ENCODE measurements at places on chromosomes 12 and 14. TPM values are rescaled to one million over a fixed set of nuclear protein-coding genes. Genes with fewer than 3 reads are reported as not detected.

Gene SSPN
- total RNA-seq = 56.3 TPM

- DNase-seq = no peak
- no peaks in the 10 kb centered on the region for H3K4me1 ChIP-seq
- H3K4me3 ChIP-seq = no peak overlapping the region
- H3K27ac ChIP-seq = no peak overlapping the region
- no peaks in the 10 kb centered on the region for H3K36me3 ChIP-seq
- no peaks in the 10 kb centered on the region for H3K27me3 ChIP-seq
These were observed 399.4 kb downstream of the C12orf75 start for GRCh38 chr12:105729926-105730325.

DNA sequence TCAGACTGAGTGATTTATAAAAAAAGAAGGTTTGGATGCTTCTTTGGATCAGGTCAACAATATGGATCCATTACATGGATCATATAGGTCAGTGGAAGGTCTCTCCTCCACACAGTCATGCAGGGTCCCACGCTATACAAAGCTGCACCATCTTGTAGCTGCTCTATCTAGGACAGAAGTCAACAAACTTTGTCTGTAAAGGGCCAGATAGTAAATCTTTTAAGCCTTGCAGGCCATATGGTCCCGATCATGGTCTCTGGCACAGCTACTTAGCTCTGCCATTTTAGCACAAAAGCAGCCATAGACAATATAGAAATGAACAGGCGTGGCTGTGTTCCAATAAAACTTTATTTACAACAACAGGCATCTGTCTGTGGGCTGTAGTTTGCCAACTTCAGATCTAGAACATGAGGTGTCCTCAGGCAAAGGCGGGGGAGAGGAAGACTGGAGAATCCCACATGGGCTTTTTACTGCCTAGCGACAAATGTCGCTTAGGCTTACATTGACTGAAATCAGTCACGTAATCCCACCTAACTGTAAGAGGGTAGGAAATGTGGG lies 36.7 kb downstream of the TMEM233 start:
- no peaks in the 10 kb centered on the region for H3K27me3 ChIP-seq
- no peaks in the 10 kb centered on the region for H3K36me3 ChIP-seq
- H3K27ac ChIP-seq = no peak overlapping the region
- no peak for DNase-seq
- H3K4me3 ChIP-seq = no peak overlapping the region

DNA sequence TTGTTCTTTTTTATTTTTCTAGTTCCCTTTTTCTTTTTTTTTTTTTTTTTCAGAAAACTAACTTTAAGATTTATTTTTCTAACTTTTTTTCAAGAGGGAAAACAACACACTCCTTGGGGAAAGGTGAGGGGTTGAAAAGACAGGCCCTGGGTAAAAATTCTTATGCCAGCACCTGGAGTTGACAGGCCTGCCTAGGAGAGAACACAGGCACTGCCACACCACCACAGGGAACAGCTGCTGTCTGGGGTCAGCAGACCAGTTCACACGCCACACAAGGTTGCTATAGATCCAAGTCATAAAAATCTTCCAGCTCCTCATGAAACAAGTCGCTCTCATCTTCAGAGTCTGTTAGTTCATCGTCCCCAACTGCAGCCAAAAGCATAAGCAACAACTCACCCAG lies 246.4 kb downstream of the C12orf50 start:
- no peaks in the 10 kb centered on the region for H3K27me3 ChIP-seq
- DNase-seq = no peak
- H3K4me1 ChIP-seq = no peaks in the 10 kb centered on the region

Gene CCER1
- not detected for total RNA-seq

DNA sequence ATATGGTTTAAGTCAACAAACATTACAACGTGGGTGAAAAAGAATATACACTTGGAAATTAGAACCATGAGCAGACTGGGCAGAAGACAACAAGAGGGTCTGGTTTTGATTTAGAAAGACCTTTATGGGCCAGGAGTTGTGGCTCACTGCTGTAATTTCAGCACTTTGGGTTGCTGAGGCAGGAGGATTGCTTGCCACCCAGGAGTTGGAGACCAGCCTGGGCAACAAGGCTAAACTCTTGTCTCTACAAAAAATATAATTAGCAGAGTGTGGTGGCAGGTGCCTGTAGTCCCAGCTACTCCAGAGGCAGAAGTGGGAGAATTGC lies 2.7 kb upstream of the NFKBIA start:
- H3K4me1 ChIP-seq = peaks cover 14% of the 10 kb centered on the region
- no peaks in the 10 kb centered on the region for H3K27me3 ChIP-seq
- no peak overlapping the region for H3K4me3 ChIP-seq
- H3K36me3 ChIP-seq = peaks cover 14% of the 10 kb centered on the region
- DNase-seq = no peak

DNA sequence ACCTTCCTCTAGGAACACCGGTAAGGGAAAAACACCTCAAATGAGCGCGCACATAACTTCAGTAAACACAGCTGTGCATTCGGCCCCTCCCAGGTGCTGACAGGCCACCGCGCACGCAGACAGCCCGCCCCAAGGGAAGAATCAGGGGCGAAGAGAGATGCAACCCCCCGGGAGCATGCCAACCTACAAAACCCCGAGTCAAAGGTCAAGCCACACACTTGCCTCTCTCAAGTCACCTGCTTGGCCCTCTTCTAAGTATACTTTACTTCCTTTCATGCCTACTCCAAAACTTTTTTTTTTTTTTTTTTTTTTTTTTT lies 2.3 kb upstream of the CYP46A1 start:
- H3K27me3 ChIP-seq = no peaks in the 10 kb centered on the region
- H3K27ac ChIP-seq = no peak overlapping the region
- no peaks in the 10 kb centered on the region for H3K36me3 ChIP-seq
- no peak for DNase-seq
- peaks cover 5% of the 10 kb centered on the region for H3K4me1 ChIP-seq

DNA sequence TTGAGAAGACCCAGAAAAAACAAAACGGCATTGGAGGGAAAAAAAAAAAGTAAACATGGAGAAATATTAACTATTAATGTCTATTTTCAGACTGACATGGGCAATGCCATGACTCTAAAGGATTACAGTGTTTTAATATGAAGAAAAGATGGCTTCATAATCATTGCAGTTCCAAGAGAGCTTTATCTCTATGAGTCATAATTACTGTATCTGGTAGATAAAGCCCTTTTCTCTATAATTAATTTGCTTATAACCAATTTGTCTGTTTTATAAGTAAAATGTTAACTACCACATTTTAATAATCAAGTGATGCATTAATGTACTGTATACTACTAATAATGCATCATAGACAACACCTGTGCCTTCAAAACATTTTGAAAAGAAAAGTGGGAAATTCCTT lies 59.7 kb downstream of the CLIP1 start:
- no peak for DNase-seq
- H3K36me3 ChIP-seq = peaks cover 44% of the 10 kb centered on the region
- H3K4me1 ChIP-seq = peaks cover 2% of the 10 kb centered on the region
- no peak overlapping the region for H3K4me3 ChIP-seq
- H3K27me3 ChIP-seq = no peaks in the 10 kb centered on the region

DNA sequence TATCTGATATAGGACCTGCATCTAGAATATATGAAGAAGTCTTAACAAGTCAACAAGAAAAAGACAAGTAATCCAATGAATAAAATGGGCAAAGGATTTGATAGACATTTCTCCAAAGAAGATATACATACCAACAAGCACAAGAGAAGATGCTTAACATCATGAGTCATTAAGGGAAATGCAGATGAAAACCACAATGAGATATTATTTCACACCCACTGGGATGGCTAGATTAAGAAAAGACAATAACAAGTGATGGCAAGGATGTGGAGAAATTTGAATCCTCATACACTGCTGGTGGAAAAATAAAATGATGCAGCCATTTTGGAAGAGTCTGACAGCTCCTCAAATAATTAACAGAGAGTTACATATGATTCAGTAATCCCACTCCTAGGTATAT lies 502.6 kb downstream of the FUT8 start:
- no peak overlapping the region for H3K27ac ChIP-seq
- H3K4me3 ChIP-seq = no peak overlapping the region
- no peaks in the 10 kb centered on the region for H3K4me1 ChIP-seq
- H3K27me3 ChIP-seq = no peaks in the 10 kb centered on the region

DNA sequence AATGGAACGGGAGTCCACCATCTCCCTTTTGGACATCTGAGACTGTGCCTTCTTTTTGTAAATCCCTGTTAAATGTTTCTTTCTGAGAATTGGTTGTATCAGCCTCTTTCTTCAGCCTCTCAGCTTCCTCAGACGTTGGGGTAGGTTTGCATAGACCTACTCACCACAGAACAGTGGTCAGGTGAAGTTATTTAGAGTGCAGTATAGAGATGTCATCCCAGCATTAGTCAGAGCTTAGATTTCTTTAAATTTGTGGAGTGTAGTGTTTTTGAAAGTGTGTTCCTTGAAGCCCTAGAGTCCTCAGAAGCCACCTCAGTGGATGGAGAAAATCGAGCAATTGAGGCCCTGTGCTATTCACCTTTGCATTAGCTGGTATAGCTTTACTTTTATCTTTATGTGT lies 8.9 kb upstream of the EEA1 start:
- DNase-seq = no peak
- H3K27ac ChIP-seq = no peak overlapping the region
- H3K4me1 ChIP-seq = no peaks in the 10 kb centered on the region
- H3K4me3 ChIP-seq = no peak overlapping the region
- no peaks in the 10 kb centered on the region for H3K36me3 ChIP-seq
- H3K27me3 ChIP-seq = no peaks in the 10 kb centered on the region
